CD4-positive, alpha-beta T cell treated with Interleukin-6 for 4 hours (primary cell): ENCODE measurements at places on chromosomes 12 and 14.

GRCh38 chr12:72694193-72694592 is 422.0 kb downstream of the TRHDE start:
- no peak for DNase-seq

DNA sequence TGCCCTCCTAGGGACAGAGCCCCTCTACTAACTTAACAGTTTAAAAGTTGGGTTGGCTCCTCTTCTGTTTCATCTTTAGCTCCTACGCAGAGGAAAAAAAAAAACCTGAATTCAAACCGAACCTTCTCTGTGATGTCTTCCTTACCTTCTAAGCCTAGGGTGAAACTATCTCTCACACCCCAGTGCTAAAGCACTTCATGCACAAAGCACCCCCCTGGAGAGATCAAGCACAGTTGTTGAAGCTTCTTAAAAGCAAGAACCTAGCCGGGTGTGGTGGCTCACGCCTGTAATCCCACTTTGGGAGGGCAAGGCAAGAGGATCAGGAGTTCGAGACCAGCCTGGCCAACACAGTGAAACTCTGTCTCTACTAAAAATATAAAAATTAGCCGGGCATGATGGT is 37.6 kb downstream of the CORO1C start:
- no peak for DNase-seq

DNA sequence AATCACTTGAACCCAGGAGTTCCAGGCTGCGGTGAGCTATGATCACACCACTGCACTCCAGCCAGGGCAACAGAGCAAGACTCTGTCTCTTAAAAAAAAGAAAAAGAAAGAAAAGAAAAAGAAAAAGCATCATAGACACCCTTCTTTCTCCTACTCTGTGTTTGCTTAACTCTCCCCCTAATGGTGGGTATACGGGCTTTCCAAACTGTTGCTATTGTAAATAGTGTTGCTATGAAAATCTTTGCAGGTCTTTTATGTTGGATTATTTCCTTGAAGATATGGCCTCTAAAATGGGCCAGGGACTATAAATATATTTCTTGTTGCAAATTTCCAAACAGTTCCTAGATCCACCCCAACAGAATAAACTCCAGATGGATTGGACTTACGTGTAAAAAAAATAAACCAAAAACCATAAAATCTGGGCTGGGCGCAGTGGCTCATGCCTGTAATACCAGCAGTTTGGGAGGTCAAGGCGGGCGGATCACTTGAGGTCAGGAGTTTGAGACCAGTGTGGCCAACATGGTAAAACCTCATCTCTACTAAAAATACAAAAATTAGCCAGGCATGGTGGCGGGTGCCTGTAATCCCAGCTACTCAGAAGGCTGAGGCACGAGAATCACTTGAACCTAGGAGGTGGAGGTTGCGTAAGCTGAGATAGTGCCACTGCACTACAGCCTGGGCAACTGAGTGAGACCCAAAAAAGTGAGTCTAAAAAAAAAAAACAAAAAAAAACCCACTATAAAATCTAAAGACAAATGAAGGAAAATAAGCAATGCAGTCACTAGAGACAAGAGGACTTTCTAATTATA is 25.9 kb downstream of the NFKBIA start:
- no peak for DNase-seq

GRCh38 chr12:116609319-116610114 is 50.3 kb downstream of the MAP1LC3B2 start:
- peak; percentile 52 for DNase-seq

- peak; percentile 37 for DNase-seq
Measured at GRCh38 chr12:123389560-123390351, 5.8 kb downstream of the KMT5A start.

GRCh38 chr12:124464062-124464461 is 103.3 kb downstream of the NCOR2 start:
- DNase-seq = no peak

GRCh38 chr12:96039516-96039915 is 4.1 kb upstream of the LTA4H start:
- no peak for DNase-seq

GRCh38 chr12:92629349-92630065 is 73.3 kb upstream of the PLEKHG7 start:
- DNase-seq = no peak

- DNase-seq = no peak
Measured at GRCh38 chr12:59322473-59322872, 273.4 kb upstream of the SLC16A7 start.

DNA sequence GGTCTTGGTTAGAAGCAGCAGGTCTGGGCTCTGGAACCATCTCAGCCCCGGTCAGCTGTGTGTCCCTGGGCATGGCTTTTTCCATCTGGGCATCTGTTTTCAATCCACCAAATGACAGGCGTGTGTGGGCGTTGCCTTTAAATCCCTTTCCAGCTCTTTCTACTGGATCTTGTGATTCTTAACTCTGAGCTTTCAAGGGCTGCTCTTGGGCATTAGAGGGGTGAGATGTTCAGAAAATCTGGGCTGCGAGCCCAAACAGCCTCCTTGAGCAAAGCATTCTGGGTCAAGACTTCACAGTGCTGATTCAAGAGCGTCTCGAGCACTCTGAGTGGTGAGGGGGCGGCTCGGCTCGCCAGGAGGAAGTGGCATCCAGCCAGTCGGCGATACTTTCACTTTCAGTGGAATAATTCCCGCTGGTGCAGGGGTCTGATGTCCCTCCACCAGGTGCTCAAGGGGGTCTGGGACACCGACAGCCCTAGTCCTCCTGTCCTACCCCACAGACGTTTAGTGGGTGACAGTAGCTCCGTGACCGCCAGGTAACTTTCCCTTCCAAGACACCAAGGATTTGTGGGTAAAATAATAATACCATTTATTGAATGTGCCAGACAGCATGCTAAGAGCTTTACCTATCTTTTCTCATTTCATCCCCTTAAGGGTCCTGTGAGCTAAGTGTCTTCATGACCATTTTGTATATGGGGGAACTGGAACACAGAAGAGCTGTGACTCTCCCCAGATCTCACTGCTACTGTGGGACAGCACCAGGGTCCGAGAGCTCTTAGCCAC is 114.0 kb downstream of the PLXNC1 start:
- DNase-seq = peak; percentile 82

DNA sequence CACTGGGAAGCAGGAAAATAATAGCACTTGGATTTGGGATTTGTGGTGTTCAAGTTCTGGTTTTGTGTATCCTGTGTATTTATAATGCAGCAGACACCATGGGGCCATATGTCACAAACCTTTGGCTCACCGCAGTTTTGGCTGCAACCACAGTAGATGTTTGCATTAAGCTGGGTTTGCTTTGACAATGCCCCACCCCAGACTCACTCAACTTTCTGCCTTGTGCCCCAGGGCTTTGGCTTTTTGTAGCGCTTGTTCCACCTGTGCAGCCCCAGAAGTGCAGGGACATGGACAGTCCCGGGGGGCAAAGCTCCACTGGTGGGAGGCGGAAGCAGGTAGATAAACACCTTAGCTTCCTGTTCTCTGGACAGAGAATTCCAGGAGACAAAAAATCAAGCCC is 446.9 kb downstream of the MED13L start:
- DNase-seq = no peak

GRCh38 chr12:117046011-117046369 is 53.2 kb downstream of the TESC start:
- DNase-seq = no peak

- no peak for DNase-seq
Measured at GRCh38 chr12:13376610-13377373, 180.3 kb downstream of the EMP1 start.

GRCh38 chr14:95679998-95680735 is 6.1 kb upstream of the TCL1B start:
- no peak for DNase-seq

- no peak for DNase-seq
Measured at GRCh38 chr12:49332441-49332861, 4.5 kb downstream of the C1QL4 start.

GRCh38 chr12:104507672-104508071 is 50.9 kb downstream of the CHST11 start:
- no peak for DNase-seq

- no peak for DNase-seq
Measured at GRCh38 chr12:93902736-93903562, 225.8 kb downstream of the CRADD start.

DNA sequence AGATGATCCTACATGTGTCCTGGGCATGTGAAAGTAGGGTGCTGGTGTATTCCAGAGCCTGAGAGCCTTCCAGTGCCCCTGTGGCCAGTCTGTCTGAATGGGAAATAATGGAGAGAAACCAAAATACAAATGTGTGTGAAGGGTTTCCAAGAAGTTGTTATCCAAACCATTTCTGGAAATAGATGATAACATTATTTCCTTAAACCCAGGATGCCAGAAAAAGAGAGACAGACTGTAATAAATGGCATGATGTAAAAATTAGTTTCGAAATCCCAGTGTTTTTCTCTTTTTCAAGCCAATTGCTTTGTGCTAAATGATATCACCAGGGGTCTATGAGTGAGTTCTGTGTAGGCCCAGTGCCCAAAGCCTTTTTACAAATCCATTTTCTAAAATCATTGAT is 175.3 kb downstream of the PHLDA1 start:
- no peak for DNase-seq

GRCh38 chr12:108921946-108922345 is 42.1 kb downstream of the DAO start:
- DNase-seq = no peak

- DNase-seq = no peak
Measured at GRCh38 chr12:20120403-20120725, 248.0 kb upstream of the PDE3A start.

GRCh38 chr12:110590806-110591326 is 7.7 kb upstream of the PPTC7 start:
- no peak for DNase-seq

- no peak for DNase-seq
Measured at GRCh38 chr12:20420557-20420956, 52.2 kb downstream of the PDE3A start.

GRCh38 chr14:68794851-68795596 is 2.2 kb upstream of the ZFP36L1 start:
- DNase-seq = peak; percentile 68

- DNase-seq = no peak
Measured at GRCh38 chr14:82080370-82080769, 546.7 kb upstream of the SEL1L start.

GRCh38 chr14:100107236-100107635 is 42.0 kb downstream of the EVL start:
- DNase-seq = no peak
